ENCODE measurements at places on chromosomes 2 and 18.

GRCh38 chr2:224331698-224332097 is 70.2 kb downstream of the FAM124B start:
- no peak for DNase-seq

DNA sequence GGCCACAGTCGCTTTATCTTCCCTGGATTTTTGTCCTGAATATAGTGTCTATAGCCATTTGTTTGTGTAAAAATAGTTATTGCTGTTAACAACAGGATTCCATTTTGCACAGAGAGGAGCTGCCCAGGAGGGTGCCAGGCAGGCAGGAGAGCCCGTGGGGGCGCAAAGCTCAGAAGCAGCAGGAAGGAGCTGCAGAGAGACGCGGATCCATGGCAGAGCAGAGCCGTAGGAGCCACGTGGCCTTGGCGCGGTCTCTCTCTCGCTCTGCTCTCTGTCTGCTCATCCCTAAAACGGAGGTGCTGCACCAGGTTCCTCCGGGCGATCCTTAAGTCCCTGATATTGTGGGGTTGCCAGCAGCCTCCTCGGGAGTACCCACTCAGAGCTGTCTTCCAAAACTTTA is 185.3 kb upstream of the MYT1L start:
- DNase-seq, result no peak

DNA sequence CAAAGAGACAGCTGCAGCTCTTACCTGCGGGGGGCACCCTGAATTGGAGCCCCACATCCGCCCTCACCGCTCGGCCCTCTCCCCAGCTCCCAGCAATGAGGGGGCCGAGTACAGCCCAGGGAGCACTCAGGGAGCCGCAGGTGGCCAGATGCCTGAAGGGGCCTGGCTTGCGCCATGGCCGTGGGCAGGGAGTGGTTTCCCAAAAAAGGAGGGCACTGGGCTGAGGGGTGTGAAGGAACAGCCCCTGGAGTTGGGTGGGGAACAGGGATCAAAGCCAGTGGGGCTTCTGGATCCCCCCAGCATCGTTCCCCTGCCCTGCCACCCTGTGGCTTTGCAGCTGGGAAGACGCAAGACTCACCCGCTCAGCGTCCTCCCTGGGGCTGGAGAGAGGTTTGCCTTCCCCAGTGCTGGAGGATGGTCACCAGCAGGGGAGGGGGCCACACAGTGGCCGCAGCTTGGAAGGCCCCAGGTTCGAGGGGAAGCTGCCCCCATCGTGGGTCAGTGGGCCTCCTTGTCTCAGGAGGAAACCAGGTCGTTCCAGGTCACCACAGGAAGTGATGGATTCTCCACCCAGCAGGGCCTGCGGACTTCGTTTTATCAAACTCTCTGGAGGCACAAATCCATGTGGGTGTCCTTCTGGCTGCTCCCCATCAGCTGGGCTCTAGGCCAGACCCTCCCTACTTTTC is 68.2 kb upstream of the HPCAL1 start:
- DNase-seq, result no peak

GRCh38 chr2:66555501-66556324 is 120.8 kb downstream of the MEIS1 start:
- DNase-seq, result no peak

GRCh38 chr2:193891023-193891422 is 1696.3 kb upstream of the TMEFF2 start:
- no peak for DNase-seq

- no peak for DNase-seq
Measured at GRCh38 chr2:234286118-234286598, 210.7 kb downstream of the ARL4C start.

All from activated CD4-positive, CD25-positive, alpha-beta regulatory T cell treated with anti-CD3 and anti-CD28 coated beads, Interleukin-2, amount 50 U/mL, for 72 hours (primary cell).